ENCODE measurements at places on chromosomes 12 and 14.
A peak's percentile ranks its signal among the peaks of the same experiment; 100 is the strongest.

DNA sequence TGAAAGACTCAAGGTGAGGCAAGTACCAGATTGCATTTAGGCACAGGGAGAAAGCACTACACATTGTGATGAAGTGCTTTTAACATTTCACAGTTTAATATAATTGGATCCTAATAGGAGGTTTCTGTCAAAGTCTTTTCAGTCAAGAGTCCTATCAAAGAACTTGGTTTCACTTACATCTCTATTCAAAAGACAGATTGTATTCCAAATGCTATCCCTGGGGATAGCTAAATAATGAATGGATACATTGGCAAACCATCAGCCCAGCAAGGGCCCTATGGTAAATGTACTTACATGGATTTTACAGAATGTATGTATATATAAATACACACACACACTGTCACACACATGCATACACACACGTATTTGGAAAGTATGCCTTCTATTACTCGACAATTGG, 655.5 kb upstream of the FLRT2 start:
- DNase-seq, result no peak

DNA sequence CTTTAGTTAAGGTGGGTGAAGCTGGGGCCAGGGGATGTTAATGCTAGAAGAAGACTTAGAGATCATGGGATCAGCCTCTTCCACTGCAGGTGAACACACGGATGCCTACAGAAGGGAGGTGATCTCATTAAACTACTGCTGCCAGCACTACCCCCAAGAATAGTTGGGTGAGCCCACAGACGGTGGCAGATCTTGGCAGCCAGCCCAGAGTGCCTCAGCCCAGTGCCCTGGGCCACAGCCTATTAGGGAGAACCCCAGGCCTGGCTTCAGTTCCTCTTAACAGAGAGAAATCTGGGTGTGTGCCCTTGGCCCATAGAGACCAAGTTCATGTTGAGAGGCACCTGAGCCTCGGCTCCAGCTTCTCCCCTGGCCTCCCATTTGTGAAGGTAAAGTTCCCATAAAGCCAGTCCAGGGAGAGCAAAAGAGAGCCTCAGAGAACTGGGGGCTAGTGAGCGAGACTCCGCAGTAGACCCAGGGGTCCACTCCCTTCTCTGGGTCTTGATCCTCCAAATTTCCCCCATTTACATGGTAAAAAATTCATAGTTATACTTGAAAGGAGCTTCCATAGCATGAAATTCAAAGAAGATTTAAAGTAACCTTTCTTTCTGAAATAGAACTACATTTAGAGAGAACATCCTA, 125.0 kb upstream of the CCND2 start:
- no peak for DNase-seq

GRCh38 chr12:95731519-95731958, 59.0 kb downstream of the NTN4 start:
- no peak for DNase-seq

- peak; percentile 50 for DNase-seq
Observed at GRCh38 chr12:104358353-104359003, 54.9 kb downstream of the EID3 start.

DNA sequence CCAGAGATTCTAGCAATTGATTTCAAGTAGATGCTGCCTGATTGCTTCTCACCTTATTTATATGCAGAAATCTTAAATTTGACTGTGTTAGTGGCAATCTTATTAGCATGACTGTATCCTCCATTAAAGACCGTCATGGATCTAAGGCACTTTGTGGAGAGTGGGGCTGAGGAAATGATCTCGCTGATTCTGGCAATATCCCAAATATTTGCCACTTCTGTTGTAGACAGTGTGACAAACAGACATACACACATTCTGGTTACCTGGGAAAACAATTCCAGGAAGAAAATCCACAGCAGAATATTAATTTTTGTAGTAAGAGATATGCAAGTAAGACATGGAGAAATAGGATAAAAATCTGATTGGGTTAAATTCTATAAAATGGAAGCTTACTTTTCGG, 269.0 kb upstream of the G2E3 start:
- peak; percentile 9 for DNase-seq

DNA sequence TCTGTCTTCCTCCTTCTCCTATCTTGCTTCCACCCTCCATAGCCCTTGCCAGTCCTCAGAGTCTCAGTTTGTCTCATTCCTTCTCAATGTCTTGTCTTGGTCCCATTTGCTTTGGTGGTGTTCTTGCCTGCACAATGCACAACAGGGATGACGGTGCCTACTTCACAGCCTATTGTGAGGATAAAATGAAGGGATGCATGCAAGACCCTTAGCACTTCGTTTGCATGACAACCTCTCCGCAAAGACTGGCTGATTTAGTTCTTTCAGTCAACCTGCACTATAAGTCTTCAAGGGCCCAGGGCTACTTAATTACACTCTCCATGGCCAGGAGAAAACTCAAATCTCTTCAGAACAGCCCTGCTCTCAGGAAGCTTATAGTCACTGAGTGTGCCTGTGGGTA, 8.5 kb downstream of the SELPLG start:
- no peak for DNase-seq

DNA sequence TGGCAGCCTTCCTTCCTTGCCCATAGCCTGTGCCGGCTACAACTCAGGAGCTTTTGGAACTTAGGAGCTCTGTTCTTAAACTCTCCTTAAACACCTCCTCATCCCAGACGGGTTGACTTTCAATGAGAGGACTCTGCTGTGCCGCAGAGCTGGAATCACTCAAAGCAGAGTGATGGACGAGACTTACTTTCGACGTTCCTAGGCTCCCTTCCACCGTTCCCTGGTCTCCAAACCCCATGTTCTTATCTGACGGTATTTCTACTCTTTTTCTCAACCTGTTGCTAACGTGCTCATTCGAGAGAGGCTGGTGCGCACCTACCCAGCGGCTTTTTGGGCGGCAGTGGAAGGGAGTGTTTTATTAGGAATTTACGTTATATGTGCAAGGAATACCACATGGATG, 232.7 kb downstream of the CACNA1C start:
- DNase-seq, result no peak

DNA sequence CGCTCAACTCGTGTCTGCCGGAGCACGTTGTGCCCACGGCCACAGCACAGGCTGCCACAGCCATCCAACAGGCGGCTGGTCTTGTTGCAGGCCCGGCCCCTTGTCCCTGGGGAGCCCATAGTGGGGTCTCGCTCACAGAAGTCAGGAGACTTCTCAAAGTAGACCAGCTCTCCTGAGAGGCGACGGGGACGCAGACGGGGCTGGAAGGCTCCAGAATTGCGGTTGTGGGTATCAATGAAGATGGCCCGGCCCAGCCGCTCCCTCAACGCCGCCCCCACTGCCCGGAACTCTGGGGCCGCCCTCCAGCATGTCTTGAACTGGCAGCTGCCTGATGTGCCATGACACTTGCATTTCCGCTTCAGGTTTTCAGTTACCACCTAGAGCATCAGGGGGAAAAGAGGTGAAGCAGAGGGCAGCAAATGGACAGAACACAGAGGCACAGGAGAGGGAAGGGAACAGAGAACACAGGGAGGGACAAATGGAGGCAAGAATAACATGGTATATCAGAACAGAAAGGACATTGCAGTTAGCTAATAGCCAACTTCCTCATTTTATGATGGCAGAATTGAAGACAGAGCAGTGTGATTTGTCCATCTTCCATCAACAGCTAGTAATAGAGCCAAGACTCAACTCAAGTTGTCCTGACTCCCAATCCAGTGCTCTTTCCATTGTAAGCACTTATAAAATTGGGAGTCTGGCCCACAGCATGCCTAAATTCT, 5.2 kb downstream of the WNT10B start:
- DNase-seq, result no peak

DNA sequence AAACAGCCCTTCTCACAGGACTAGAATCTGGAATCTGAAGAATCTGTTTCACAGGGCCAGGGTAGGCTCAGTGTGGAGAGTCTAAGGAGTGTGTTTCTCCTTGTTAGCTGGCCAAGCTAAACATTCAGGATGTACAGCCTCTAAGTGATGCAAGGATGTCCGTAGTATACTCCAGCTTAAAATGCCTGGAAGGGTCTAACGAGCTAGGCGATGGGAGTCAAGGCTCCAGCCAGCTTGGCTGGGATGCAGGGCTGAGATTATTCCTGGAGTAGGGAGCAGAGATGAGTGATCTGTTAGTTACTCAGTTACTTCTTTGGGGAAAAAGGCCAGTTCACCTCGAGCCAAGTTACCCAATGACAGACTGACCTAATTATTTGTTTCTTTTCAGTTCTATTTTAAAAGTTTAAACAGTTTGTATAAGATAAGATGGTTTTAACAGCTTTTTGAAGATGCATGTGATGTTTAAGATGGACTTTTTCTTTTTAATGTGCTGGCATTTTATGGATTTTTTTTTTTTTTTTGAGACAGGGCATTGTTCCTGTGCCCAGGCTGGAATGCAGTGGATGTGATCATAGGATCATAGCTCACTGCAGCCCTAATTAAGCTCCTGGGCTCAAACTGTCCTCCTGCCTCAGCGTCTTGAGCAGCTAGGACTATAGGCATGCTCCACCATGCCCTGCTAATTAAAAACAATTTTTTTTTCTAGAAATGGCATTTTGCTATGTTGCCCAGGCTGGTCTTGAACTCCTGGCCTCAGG, 41.1 kb downstream of the SYNE2 start:
- peak; percentile 88 for DNase-seq
